Activated CD4-positive, alpha-beta T cell treated with anti-CD3 and anti-CD28 coated beads, Interleukin-2, amount 50 U/mL, for 16 hours (primary cell): ENCODE measurements at places on chromosomes 3 and 15.

- DNase-seq: peak; percentile 57
Measured at GRCh38 chr15:78790027-78790426, 21.2 kb downstream of the ADAMTS7 start.

GRCh38 chr3:46984591-46985459, 5.4 kb downstream of the NBEAL2 start:
- DNase-seq: no peak

- DNase-seq: peak; percentile 5
Measured at GRCh38 chr15:77702211-77702957, 69.7 kb upstream of the LINGO1 start.

DNA sequence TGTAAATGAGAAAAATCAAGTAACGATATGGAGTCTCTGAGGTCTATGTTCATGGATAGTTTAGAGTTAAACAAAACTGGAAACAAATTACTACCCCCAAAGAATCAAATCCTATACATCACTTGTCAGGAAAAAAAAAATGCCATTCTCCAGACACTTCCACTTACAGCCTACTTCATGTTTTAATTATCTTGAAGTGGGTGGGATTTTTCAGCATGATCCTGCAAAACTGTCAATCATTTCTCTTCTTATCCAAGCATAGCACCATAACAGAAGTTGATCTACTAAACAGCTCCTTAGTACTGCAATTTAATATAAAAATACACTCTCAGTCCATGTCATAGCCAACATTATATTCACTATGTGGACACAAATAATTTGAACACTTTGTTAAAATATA, 833.9 kb downstream of the TUSC7 start:
- no peak for DNase-seq

DNA sequence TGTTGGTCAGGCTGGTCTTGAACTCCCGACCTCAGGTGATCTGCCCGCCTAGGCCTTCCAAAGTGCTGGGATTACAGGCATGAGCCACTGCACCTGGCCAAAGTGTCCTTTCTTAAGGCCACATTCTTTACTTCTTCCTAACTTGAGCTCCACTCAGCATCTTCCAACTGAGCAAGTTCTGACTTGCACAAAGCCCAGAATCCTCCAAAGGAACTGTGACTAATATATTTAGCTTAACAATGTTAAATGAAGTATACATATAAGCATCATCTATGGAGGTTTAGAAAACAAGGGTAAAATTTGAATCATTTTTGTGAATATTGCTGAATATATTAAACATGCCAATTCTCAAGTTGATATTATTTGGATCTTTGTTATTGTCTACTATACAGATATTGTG, 93.7 kb downstream of the SHQ1 start:
- DNase-seq: no peak

- DNase-seq: no peak
Measured at GRCh38 chr15:67825881-67826716, 790 bp downstream of the SKOR1 start.

DNA sequence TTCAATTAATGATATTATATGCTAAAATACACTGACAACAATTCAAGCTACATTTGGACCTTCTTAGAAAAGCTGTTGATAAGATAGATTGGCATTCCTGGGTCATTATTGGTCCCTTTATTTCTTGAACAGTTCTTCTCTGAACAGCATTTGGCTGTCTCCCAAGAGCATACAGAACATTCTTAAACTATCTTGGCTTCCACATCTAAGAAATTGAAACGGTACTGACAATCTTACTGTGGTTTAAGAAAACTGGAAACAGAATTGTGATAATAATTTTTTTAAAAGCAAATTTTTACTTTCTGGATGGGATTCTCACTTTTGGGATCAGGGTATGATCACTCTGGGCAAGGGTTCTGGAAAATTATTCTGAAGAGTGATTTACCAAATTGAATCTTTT, 161.7 kb upstream of the ZNF385D start:
- no peak for DNase-seq

DNA sequence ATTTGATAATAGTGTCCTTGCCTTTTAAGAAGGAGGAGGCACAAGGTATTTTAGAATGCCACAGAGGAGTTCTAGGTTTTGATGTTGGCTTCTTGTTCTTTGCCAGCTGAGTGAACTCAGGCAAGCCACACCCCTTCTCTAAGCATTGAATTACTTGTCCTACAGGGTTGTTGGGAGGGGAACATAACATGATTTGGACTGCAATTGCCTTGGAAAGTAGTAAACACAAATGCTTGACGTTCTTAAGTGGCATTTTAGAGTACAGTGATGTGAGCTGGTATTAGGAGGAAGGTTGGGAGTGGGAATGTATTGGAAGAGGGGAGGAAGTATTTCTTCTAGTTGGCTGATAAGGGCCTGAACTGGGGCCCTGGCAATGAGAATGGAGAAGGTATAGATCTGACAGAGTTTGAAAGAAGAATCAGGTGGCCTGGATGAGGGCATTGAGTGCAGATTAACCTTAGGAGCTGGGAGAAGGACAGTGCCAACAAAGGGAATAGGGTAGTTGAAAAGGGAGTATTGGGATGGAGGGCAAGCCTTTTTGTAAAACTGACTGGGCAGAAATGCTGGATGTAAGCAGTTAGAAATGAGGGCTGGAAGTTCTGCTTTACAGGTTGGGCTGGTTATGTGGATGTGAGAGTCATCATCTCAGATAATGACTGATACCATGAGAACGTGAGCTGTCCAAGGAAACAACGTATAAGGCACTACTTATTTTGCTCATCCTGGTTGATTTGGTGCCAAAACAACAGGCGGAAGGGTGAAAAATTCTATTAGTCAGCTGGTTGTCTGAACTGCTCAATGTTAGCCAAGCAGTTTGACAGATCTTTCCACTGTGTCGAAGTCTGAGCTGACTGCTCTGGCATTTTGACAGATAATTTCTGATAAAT, 16.7 kb downstream of the KAT2B start:
- DNase-seq: peak; percentile 93

DNA sequence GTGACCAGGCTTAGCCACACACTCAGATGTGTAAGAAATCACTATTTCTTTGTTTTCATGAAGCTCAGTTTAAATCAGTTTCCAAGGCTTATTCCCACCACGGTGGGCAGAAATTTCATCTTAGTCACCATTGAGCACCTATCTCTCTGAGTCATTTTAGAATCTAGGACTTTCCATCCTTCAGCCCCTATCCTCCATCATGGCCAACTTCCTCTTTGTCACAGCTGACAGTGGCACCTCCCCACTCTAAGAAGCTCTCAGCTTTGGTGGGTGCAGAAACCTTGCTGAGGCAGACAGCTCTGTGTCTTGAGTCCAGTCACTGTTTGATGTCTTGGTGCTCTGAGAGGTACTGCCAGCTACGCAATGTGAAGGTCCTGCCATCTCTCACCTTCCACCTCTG, 32.9 kb downstream of the SNTN start:
- DNase-seq: no peak

DNA sequence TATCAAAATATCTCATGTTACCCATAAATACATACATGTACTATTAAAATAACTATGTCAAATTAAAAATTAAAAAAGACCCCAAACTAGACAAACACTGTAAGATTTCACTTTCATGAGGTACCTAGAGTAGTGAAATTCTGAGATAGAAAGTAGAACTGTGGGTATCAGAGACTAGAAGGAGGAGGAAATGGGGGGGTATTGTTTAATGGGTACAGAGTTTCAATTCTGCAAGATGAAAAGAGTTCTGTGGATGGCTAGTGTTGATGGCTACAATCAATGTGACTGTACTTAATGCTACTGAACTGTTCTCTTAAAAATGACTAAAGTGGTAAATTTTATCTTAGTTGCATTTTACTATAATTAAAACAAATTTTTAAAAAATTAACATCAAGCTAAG, 36.6 kb downstream of the RFX7 start:
- no peak for DNase-seq

DNA sequence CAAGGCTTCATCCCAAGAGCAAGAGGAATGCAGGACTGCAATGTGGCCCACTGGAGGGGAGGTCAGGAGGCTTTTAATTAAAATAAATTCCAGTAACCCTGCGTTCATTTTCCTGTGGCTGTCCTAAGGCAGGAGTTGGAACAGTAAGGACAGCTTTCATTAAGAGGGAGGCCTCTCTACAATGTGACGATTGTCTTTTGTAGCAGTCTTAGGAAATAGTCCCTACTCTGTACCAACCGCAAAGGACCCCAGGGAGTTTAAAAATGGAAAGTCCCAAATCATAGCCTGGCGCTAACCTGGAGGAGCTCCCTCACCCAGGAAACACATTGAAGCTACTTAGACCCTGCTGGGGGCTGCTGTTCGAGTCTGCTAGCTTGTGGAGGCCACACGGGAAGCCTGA, 62.8 kb downstream of the SYNM start:
- no peak for DNase-seq

DNA sequence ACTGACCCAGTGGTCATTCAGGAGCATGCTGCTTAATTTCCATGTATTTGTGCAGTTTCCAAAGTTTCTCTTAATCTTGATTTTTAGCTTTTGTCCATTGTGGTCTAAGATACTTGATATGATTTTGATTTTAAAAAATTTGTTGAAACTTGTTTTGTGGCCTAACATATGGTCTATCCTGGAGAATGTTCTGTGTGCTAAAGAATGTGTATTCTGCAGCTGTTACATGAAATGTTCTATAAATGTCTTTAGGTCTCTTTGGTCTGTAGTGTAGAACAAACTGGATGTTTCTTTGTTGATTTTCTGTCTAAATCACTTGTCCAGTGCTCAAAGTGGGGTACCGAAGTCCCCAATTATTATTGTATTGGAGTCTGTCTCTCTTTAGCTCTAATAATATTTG, 17.4 kb downstream of the CEP63 start:
- DNase-seq: no peak
